ENCODE measurements at places on chromosomes 5 and 9.

- DNase-seq = peak; percentile 58
Measured at GRCh38 chr9:136996361-136997292, at the start of gene CLIC3. Gene CLIC3 (minus strand): TSS chr9:136996568. CDS start chr9:136996543, 25 bp downstream.

GRCh38 chr9:87447547-87448432, 49.9 kb upstream of the DAPK1 start:
- DNase-seq = peak; percentile 12

DNA sequence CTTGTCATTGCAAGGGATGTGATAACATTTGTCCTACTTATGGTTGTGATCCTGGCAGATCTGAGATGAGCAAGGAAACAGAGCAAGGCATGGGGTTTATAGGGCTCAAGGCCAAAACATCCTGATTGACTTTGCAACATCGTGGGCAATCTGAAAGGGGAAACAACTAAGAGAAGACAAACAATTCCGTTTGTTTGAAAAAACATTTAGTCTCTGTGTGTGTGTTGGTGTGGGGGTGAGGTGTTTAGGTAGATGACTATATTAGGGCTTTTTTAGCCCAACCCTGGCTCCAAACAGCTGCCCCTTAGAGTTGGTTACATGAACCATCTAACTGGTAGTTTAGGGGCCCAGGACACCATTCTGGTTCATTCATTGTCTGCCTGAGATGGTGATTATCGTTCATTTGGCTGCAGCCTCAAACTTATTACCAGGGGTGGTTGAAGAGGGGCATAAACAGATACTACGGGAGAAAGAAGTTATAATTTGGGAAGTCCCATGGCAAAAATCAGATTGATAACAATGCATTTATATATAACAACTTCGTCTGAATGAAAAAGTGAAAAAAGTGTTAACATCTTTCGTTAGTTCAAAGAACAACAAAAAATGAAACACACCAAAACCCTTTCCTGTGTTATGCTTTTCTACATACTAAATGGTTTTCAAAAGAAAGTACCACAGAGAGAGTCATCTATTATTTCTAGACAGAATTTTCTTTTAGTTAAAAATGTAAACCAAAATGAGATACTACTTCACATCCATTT, 5.7 kb downstream of the FYB1 start:
- no peak for DNase-seq

GRCh38 chr5:178199581-178200434, 4.5 kb upstream of the HNRNPAB start:
- no peak for DNase-seq

Measured in DMS53 (cell line).